ENCODE measurements at places on chromosomes 12 and 14.

- DNase-seq = no peak
These were observed 23.2 kb downstream of the TMTC2 start for GRCh38 chr12:82709794-82710355.

GRCh38 chr14:24172871-24173281 lies 996 bp downstream of the REC8 start:
- DNase-seq = no peak

DNA sequence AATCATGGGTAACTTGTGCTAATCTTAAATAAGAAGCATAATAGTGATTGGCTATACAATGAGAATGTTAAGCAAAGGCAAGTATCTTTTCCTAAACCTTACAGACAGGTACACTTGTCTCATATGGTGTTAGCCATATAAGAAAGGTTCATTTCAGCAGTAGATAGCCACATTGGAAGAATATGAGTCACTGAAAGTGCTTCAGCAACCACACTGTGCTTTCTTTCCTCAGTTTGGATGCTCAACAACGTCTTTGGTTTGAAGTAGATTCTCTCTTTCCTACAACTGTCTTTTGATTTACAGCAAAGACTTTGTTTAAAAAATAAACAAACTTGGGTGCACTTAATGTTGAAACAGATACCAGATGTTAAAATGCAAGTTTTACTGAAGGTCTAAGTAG lies 8.9 kb downstream of the DDHD1 start:
- no peak for DNase-seq

- no peak for DNase-seq
These were observed 12.6 kb downstream of the RXYLT1 start for GRCh38 chr12:63792338-63792737.

GRCh38 chr12:21849878-21850277 lies 75.4 kb upstream of the KCNJ8 start:
- no peak for DNase-seq

GRCh38 chr12:57869298-57869926 lies 22.9 kb upstream of the CTDSP2 start:
- DNase-seq = no peak

GRCh38 chr12:29614694-29615325 lies 117.3 kb upstream of the OVCH1 start:
- DNase-seq = no peak

All from stimulated activated CD8-positive, alpha-beta memory T cell treated with anti-CD3 and anti-CD28 coated beads, Interleukin-2, amount 100 ng/mL, for 1 hour (primary cell).